ENCODE measurements at places on chromosomes 12 and 14.

DNA sequence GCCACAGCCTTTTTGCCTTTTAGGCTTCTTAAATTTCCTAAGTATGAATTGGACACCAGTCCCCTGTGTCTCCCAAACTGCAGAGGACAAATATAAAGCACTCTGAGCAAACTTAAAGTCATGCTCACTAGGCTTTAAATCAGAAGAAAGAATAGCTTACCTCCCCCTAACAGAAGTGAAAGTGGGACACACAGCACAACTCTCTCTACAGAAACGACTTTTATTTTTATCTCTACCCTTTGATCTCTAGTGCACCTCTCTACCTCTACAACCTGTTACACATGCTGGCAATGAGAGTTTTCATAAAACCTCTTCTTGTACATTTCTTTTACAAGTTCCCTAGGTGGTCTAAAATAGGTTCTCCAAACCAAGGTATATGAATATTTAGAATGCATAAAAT lies 19.7 kb downstream of the IAPP start:
- DNase-seq = no peak

- no peak for DNase-seq
Measured at GRCh38 chr12:102891756-102892155, 25.3 kb downstream of the PAH start.

DNA sequence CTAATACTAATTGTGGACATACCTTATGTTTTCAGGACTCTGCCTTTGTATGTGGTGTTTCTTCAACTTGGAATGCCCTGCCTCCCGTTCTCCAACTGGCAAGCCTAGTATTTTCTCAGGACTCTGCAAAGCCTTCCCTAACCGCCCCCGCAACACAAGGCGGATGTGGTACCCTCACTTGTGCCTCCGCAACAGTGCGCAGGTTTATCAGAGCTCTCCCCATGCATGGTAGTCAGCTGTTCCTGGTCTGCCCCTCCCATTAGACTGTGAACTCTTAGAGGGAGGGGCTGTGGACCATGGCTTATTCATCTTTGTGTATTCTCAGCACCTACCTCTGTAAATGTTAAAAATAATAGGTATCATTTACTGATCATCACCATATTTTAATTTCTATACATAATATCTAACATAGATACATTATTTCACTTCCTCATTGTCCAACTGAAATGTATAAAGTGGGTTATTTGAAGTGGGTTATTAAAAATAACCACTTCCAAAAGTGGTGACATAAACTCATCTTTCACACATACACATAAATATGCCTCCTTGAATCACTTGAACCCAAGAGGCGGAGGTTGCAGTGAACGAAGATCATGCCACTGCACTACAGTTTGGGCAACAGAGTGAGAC lies 9.0 kb downstream of the LPAR5 start:
- DNase-seq = no peak

DNA sequence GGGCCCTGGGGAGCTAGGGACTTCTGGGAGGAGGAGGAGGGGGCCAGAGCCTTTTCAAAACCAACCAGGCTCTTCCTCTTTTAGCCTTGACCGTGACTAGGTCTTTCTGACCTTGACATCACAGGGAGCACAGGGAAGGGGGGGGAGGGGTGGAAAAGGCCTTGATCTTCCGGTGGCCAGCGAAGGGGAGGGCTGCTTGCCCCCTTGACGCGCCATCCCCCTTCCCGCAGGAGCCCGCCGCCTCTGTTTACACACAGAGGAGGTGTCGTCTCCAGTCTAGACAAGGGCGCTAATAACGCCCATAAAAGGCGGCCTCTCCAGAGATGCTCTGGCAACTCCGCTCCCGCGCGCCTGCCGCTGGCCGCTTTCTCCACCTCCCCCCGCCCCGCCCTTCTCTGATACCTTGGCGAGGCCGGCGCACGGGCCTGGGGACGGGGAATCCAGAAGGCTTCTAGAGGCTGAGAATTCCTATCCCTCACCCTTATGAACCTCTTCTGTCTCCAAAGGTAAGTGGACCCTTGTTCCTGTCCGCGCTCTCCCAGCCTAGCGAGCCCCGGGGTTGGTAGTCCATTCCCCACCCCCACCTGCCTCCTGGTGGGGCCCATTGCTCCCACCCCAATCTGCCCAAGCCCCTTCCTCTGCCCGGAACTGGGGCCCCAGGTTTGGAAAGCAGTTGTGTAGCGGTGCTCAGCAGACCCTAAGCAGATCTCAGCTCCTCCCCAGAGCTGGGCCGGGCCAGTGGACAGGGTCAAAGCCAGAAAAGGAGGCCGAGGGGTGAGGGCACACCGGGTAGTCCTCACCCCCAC lies 4.9 kb upstream of the HOXC12 start:
- no peak for DNase-seq

DNA sequence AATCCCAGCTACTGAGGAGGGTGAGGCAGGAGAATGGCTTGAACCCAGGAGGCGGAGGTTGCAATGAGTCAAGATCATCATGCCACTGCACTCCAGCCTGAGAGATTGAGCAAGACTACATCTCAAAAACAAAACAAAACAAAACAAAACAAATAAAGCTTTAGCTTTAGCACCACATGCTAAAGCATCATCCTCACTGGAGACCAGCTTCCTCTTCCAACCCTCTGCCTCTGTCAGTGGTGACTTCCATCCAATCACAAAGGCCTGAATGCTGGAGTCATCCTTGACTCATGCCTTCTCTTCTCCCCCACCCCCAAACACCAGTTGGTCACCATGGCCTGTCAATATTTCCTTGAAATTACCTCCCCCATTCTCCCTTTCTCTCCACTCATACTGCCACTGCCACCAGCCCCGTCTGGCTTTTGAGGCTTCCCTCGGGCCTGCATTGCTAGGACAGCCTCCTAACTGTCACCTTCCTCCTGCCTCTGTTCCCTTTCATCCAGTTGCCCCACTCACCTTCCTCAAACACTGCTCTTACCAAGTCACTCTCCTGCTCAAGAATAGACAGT lies 1.4 kb downstream of the ZNF385A start:
- DNase-seq = no peak

DNA sequence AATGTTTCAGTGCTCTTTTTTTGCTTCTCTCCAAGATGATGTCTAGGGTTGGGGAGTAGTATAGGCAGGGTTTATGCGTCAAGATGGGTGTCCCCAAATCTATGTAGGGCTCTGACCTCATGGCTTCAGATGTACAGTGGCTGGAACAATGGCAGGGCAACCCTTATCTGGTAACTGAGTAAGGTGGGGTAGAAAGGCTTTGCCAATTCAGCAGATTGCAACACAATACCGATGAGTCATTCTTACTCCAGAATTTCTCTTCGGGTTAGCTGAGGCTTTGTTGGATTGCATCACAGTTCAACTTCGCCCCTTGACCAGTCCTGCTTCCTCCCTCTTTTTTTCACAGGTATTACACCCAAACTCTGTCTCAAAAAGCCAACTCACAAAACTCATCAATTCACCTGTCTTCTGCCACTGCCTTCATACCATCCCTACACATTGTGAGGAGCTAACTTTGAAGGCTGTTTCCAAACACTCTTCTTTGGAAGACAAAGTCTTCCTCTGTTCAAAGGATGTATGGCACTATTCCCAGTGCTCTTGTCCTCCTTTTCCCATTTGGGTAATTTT lies 190.2 kb upstream of the CNOT2 start:
- DNase-seq = peak; percentile 7

DNA sequence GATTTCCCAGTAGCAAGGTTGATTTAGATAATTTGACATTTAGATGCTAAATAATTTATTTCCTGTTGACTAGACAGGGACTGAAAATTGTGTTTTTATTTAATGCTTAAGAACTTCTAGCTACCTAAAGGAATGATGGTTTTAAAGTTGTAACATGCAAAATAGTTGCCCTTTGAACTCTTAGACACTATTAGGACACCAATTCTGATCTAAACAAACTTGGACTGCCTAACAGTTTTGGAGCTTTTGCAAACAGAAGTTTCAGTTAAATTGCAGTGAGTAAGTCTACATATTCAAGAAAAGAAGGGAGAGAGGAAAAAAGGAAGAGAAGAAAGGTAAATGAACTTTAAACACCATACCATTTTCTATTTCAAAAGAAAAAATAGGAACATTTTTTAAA lies 189.3 kb upstream of the GARIN2 start:
- DNase-seq = no peak

GRCh38 chr12:123808167-123808566 lies 46.1 kb downstream of the DNAH10 start:
- no peak for DNase-seq

DNA sequence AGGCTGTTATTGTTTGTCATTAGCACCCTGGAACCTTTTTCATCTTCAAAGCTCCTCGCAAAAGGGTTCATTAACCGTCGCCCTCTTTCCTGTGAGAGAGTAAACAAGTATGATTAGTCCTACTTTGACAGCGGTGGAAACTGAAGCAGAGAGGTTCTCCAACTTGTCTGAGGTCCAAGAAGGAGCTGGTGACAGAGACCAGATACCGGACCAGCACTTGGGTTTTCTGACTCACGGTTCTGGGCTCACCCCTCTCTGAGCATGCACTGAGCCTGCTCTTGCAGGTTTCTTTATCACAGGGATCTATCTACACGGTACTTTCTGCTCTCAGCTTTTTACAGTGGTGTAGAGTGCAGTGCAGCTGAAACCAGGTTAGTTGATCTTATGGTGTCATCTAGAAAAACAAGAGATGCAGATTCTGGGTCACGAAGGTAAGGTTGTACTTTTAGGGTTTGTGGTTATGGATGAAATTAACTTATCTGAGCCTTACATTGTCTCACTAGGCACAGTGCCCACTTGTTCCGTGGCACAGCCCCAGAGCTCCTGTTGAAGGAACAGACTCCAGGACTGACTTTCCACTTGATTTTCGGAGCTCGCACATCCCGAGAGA lies 62.1 kb downstream of the PPP2R5C start:
- no peak for DNase-seq

GRCh38 chr12:107767466-107767865 lies 6.5 kb upstream of the PRDM4 start:
- DNase-seq = no peak

DNA sequence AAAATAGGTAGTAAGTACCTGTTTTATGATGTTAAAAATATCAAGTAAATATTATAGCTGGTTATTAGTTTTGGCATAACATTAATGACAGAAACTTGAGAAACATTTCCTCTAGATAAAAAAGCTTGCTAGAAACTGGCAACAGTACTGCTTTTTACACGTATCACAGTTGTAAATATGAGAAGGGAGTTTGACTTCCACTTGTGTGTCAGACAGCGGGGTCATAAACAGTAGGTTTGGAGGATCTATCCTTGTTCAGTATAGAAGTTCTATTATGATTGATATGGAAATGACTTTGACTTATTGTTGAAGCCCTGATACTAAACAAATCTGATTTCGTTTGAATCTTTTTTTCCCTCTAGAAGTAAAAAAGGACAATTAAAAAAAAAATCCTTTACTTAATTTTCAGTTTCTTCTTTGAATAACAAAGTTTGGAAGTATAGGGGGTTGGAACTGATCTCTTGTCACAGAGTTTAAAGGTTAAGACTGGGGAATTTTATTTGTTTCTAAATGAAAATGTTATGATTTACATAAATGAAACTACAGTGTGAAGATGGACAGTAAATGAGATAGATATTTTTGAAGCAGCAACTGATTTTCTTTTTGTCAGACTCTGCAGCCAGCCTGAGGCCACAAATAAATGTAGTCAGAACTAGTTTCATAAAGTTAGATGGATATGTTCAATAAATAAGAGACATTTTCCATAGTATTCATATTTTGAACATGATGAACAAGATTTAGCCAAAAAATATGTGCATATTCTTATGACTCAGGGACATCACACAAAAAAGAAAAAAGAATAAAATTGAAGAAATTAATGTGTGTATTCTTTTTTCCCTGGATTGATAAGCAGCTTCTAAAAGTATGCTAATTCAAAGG lies 50.1 kb downstream of the WNK1 start:
- DNase-seq = no peak

- peak; percentile 75 for DNase-seq
Measured at GRCh38 chr12:121797937-121798786, 4.7 kb upstream of the RHOF start.

- no peak for DNase-seq
Measured at GRCh38 chr12:26271024-26271423, 75.7 kb downstream of the SSPN start.
